ENCODE measurements at places on chromosomes 12 and 14.

DNA sequence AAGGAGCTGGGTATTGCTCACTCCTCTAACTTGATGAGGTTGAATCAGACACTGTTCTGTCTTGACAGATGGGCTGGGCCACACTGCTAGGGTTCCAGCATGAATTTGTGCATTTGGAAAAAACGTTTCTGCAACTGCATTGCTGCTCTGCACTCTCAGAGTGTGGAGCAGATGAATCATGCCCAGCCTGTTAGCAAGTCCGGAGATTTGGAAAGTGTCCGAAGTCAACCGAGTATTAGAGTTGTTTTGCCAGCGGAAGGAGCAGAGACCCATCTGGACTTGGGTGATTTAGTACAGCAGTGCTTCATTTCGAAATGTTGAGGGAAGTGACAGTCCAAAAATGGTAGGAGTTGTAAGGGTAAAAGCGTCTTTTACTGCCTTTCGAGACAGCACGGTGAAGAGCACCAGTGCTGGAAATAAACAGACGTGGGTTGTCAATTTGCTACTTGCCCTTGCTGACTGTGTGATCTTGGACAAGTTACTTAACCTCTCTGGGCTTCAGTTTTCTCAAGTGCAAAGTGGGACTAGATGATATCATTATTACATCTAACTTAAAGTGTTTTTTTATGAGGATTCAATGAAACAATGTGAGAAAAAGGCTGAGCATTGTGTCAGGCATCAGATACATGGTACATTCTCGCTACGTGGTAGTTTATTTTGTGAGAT, 139.5 kb downstream of the CHST11 start:
- H3K36me3 ChIP-seq: no peaks in the 10 kb centered on the region
- no peaks in the 10 kb centered on the region for H3K4me1 ChIP-seq
- no peak for DNase-seq
- no peak overlapping the region for H3K27ac ChIP-seq

GRCh38 chr12:34404377-34405285, 382.3 kb downstream of the ALG10 start:
- H3K4me1 ChIP-seq: no peaks in the 10 kb centered on the region
- no peaks in the 10 kb centered on the region for H3K36me3 ChIP-seq
- DNase-seq: peak; percentile 16
- no peak overlapping the region for H3K4me3 ChIP-seq
- H3K27ac ChIP-seq: no peak overlapping the region
- no peaks in the 10 kb centered on the region for H3K27me3 ChIP-seq

DNA sequence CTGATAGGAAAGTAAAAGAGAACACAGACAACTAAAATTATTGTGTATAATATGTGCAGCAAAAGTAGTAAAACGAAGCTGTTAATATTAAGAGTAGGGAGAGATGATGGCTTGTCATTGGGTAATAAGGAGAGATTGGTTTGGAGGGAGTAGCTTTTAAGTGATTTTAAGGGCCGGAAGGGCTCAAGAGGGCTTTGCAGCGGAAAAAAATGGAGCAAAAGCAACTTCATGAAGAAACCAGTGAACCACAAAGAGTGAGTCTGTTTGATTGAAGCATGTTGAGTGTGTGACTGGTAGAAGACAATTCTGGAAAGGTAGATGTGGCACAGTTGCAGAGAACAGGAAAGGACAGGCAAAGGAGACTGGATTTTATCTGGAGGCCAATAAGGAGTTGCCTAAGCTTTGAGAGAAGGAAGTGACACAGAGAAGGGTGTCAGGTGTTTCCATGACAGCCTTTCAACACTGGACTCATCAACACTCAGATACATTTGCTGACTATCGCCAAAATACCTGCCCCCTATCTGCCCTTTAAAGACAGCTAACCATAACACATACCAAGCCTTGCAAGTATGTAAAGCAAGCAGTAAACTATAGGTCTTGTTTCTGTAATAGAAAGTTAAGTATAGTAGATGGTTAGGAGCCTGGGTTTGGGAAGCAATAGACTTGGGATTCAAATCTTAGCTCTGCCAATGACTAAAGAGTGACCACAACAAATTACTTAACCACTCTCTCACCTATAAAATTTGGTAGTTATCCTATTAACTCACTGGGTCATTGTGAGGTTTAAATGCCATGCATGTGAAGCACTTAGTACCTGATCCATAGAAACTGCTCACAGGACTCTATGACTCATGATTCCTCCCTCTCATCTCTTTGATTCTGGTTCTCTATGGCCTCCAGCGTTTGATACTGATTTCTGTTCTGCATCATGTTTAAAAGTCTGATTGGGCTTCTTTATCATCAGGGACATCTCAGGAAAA, 117.3 kb upstream of the LMNTD1 start:
- no peaks in the 10 kb centered on the region for H3K27me3 ChIP-seq
- H3K27ac ChIP-seq: no peak overlapping the region
- no peak overlapping the region for H3K4me3 ChIP-seq
- no peaks in the 10 kb centered on the region for H3K36me3 ChIP-seq
- no peaks in the 10 kb centered on the region for H3K4me1 ChIP-seq

- H3K27me3 ChIP-seq: no peaks in the 10 kb centered on the region
- H3K4me3 ChIP-seq: no peak overlapping the region
Measured at GRCh38 chr14:73227812-73228781, 9.2 kb upstream of the PAPLN start.

- H3K27ac ChIP-seq: peak overlapping the region; percentile 97
- H3K4me3 ChIP-seq: no peak overlapping the region
- peaks cover 11% of the 10 kb centered on the region for H3K36me3 ChIP-seq
Measured at GRCh38 chr14:103593577-103593976, 30.8 kb downstream of the COA8 start.

DNA sequence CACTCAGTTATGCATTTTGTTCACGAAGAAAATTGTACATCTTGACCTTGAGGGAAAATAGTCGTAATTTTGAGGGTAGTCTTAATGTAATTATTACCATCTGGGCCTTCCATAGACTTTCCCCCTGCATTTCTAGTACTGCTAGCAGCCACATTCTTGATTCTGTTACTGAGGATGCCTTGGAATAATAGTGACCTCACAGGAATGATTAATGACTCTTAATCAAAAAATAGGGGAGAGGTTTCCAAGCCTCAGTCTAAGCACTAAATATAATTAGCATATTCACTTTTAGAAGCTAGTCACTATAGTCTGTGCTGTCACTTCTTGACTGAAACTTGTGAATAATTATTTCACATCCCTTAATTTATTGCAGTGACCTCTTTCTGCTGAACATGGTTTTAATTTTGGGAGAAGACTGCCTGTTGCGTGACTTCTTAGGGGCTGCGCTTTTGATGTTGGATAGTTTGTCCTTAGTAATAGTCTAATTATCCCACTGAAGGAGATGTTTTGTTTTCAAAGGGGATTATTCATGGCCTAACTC, 400.5 kb downstream of the ADAMTS20 start:
- H3K27me3 ChIP-seq: no peaks in the 10 kb centered on the region
- H3K4me3 ChIP-seq: no peak overlapping the region
- no peaks in the 10 kb centered on the region for H3K36me3 ChIP-seq
- H3K27ac ChIP-seq: peak overlapping the region; percentile 50
- no peak for DNase-seq

DNA sequence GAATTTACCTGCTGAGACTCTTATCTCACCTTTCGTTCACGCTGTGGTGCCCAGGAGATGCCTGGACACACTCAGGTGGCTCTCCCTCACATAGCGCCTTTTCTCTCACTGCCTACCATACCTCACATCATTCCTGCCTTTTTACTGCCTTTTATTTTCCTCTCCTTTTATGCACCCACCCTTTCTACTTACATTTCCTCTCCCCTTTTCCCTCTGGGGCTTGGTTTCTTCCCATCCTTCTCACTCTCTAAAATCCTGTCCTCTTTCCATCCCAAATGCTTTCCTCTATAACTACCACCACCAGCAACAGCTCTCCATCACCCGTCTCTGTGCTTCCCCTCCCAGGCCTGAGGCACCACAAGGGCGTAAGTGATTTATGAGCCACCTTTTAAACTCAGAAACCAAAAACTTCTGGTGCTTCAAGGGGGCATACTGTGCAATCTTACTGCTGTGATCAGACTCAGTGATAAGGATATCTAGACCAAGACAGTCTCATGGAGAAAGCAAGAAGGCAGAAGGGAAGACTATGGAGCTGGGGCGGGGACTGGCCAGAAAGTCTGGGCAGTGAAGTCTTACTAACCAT, 32.7 kb upstream of the SMUG1 start:
- H3K27me3 ChIP-seq: peaks cover 28% of the 10 kb centered on the region
- H3K36me3 ChIP-seq: no peaks in the 10 kb centered on the region
- H3K4me3 ChIP-seq: no peak overlapping the region
- H3K27ac ChIP-seq: no peak overlapping the region
- DNase-seq: no peak

DNA sequence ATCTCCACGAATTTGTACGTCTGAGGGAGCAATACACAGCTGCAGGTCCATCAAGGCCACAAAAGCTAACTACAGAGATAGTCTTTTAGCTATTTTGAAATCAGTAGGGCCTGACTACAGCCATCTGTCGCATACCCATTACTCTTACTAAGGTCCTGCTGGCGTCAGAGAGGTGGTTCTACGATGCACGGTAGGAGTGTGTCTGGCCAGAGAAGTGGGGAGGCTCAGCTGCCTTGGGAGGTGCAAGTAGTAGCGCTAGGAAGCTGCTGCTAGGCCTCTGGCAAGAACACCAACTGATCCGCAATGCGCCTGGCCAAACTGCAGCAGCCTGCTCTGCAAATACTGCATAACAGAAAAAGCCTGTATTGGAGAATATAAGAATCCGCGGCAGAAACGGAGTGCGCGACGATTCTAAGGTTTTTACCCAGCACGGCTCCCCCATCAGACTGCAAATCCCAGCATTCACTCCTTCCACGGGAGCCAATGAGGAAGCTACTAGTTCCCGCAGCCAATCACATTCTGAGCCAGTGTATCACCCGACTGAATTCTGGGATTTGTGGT, 743 bp upstream of the CAND1 start:
- H3K27ac ChIP-seq: peak overlapping the region; percentile 98
- H3K36me3 ChIP-seq: no peaks in the 10 kb centered on the region
- peak overlapping the region; percentile 94 for H3K4me3 ChIP-seq
- no peaks in the 10 kb centered on the region for H3K4me1 ChIP-seq

GRCh38 chr12:54926246-54926645, 58.3 kb downstream of the TESPA1 start:
- no peak overlapping the region for H3K27ac ChIP-seq
- peak overlapping the region; percentile 29 for H3K4me3 ChIP-seq
- H3K4me1 ChIP-seq: no peaks in the 10 kb centered on the region
- DNase-seq: no peak

- H3K27ac ChIP-seq: no peak overlapping the region
- H3K36me3 ChIP-seq: peaks cover 29% of the 10 kb centered on the region
- H3K4me3 ChIP-seq: no peak overlapping the region
- peaks cover 7% of the 10 kb centered on the region for H3K4me1 ChIP-seq
- peak; percentile 47 for DNase-seq
Measured at GRCh38 chr12:3030821-3031429, 46.3 kb upstream of the TSPAN9 start.

DNA sequence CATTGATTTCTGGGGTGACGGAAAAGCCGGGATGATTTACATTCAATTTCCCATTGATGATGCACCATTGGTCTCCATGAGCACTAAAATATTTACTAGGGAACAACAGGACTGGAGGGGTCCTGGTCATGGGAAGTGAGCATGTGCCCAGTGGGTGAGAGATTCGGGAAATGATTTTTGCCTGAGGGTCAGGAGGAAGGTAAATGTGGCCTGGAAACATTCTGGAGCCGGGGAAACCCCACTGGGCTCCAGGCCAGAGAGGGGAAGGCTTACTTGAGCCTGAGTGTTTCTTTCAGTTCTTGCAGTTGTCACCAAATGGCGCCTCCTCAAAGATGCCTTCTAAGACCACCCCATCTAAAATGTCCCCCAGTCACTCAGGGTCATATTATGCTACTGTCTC, 532.3 kb upstream of the TBX3 start:
- H3K27ac ChIP-seq: no peak overlapping the region
- H3K4me1 ChIP-seq: no peaks in the 10 kb centered on the region
- peak; percentile 24 for DNase-seq
- H3K36me3 ChIP-seq: no peaks in the 10 kb centered on the region

- no peak overlapping the region for H3K27ac ChIP-seq
- no peaks in the 10 kb centered on the region for H3K36me3 ChIP-seq
- DNase-seq: no peak
- H3K4me1 ChIP-seq: no peaks in the 10 kb centered on the region
- H3K4me3 ChIP-seq: no peak overlapping the region
- H3K27me3 ChIP-seq: no peaks in the 10 kb centered on the region
Measured at GRCh38 chr14:51321036-51321435, 81.0 kb downstream of the TMX1 start.

DNA sequence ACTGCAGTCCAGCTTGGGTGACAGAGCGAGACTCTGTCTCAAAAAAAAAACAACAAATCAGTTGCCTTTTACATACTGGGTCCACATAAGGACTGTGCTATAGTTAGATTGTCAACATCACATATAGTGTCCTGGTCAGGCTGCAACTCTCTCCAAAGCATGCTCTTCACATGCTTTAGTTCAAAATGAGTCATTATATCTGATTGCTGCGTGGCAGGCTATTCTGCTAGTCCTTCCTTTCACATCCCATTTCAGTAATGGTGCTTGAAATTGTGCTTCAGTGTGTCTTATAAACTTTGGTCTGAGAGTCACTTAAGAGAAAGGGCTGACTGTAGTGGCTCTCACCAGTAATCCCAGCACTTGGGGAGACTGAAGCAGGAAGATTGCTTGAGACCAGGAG, 6.9 kb downstream of the LETMD1 start:
- no peaks in the 10 kb centered on the region for H3K27me3 ChIP-seq
- DNase-seq: no peak
- no peaks in the 10 kb centered on the region for H3K4me1 ChIP-seq
- H3K36me3 ChIP-seq: peaks cover 60% of the 10 kb centered on the region
- H3K4me3 ChIP-seq: no peak overlapping the region

- H3K4me3 ChIP-seq: no peak overlapping the region
- no peak for DNase-seq
- no peaks in the 10 kb centered on the region for H3K4me1 ChIP-seq
- H3K27ac ChIP-seq: peak overlapping the region; percentile 50
Measured at GRCh38 chr12:88471331-88472045, 108.8 kb downstream of the KITLG start.

DNA sequence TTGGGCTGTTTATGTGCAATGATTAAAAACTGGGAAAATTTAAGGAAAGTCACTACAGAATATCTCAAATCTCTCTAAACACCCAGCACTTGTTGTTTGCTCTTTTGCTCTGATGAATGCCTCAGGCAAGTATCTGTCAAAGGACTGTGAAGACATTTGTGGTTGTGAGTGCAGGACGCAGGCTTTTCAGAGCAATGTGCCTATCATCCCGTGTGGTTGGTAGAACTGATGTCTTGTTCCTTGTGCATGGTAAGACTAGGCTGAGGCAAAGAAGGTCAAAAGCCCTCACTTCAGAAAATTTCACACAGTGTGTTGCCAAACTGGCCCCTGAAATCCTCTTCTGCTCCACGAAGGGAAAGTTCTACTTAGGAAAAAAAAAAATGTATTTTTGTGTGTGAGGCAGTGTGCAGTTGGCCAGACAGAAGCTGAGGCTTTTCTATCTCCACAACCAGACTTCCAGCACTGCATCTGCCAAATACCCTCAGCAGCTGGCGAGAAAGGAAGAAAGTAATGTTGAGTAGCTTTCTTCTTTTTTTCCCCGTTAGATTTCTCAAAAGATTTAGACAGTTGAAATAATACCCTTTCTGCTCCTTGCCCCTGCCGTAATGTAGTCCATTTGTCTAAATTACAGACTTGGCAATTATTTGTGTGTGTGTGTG, 1103.1 kb downstream of the VRK1 start:
- no peaks in the 10 kb centered on the region for H3K36me3 ChIP-seq
- no peak for DNase-seq
- H3K4me3 ChIP-seq: no peak overlapping the region
- no peaks in the 10 kb centered on the region for H3K27me3 ChIP-seq

Data from endodermal cell (in vitro differentiated cells).